ENCODE measurements at places on chromosomes 7 and 10.

DNA sequence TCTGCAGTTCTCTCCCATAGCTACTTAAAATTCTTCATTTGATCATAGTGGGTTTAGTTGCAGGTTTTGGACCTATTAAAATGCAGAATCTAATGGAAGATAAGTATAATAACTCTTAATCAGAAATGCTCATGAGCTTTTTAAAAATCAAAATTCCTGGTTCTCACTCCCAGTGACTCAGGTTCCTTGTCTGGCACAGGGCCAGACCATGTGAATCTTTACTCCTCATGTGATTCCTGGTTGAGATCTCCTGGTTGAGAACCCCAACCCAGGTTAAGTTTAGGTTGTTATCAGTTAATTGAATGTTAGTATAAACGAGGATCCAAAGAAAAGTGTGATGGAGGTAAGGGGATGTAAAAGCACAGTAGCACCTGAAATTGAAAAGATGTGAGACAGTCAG is 17.5 kb upstream of the TRUB1 start:
- no peak for DNase-seq

DNA sequence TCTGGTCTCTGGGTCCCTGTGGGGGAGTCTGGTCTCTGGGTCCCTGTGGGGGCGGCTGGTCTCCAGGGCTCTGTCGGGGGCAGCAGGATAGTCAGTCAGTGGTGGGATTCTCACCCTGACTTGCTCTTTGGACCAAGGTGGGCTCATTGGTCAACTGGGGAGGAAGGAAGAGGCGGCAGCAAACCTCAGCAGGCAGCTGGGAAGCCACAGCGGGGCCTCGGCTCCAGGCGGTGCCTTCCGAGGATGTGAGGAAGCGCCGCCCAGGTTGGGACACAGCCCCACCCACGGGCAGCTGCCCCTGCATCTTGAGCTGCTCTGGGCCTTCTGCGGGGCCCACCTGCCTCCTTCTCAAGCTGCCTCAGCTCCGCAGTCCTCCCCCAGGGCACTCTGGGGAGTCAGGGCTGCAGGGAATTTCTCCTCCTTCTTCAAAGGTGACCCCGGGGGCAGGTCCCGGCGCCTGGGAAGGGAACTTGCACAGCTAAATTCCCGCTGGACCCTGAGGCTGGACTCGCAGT is 20.4 kb upstream of the KNDC1 start:
- DNase-seq, result no peak

GRCh38 chr10:11712744-11713143 is 29.4 kb upstream of the ECHDC3 start:
- DNase-seq, result no peak

- DNase-seq, result no peak
Measured at GRCh38 chr10:32318476-32318896, 28.5 kb downstream of the EPC1 start.

GRCh38 chr7:134901389-134902020 is 84.8 kb upstream of the AGBL3 start:
- no peak for DNase-seq

DNA sequence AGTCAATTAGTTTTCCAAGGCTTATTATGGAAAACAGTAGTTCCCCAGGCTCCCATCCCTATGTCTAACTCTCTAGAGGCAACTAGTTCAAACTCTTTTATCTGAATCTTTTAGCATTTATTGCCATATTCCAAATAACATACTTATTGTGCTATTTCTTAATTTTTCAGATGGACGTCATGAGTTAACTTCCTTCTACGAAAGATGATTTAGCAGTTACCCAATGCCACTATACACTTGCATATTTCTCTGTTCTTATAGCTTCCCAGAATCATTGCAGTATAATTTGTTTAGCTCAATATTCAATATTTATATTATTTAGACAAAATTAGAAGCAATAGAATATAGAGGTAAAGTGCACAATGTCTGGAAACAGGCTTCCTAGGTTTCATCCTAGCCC is 52.8 kb downstream of the REEP3 start:
- DNase-seq, result no peak

GRCh38 chr7:113282875-113283274 is 164.5 kb upstream of the SMIM30 start:
- no peak for DNase-seq

DNA sequence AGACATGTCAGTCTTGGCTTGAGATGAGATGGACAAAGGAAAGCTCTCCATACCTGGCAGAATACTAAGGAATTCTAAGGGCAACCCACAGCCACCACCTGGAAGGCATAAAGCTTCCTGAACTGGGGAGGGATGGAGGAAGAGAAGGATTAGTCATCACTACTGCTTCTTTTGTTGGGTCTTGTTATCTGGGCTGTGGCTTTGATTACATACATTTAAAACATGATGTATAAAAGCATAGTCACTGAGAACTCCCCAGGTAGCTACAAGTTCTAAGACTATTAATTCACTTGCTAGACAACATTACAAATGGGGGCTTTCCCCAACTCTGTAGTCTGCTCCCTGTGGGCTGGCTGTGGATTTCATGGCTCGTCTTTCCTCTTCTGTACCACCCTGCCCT is 58.2 kb downstream of the RBM33 start:
- DNase-seq, result no peak

DNA sequence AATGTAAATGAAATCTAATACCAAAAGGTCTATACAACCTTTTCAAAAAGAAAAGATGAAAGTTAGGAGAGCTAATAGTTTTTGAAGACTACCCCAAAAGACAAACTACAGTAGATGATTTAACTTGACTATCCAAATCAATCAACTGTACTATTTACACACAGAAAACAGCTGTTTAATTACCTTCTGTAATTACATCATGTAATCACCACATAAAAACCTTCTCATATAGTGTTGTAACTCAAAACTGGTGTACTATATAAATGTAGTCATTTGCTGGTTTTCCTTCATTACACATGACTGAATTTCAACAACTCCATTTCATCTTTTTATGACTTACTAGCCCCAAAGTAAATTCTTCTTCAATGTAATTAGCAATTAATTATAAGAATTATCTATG is 4.5 kb downstream of the RTKN2 start:
- no peak for DNase-seq

DNA sequence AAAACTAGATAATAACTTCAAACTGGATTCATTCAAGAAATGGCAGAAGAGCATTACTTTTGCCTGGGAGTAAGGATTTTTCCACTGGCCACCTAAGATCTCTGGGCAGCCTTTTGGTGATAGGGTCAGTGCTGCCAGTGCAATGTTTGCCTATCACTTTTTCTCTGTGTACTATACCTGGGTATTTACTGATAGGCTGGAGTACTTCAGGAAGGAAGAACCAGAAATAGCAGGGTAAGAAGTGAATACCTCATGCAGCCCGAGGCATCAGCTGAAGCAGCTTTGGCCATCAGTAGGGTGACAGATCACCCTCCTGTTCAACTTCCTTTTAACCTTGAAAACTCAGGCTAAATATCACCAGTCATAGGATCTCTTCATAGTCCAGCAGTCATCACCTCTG is 5.5 kb upstream of the PAPSS2 start:
- DNase-seq, result no peak

DNA sequence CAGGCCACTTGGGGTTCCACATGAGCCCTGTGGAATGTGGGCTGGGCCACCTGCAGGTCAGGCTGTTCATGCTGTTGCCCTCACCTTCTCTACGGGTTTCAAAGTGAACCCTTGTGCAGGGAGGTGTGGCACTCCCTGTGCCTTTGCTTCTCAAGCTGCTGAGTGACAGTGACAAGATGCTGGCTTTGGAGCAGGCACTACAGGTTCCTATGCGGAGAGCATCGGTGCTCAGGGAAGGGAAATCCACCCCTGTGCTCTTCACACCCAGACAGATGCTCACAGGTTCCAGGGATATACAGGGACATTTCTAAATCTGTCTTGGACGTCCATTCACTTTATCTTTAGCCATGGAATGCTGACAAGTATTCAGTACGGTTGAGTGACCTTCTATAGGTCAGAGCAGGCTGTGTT is 1005.0 kb downstream of the LRMDA start:
- no peak for DNase-seq

- no peak for DNase-seq
Measured at GRCh38 chr10:61975391-61975932, 74.0 kb downstream of the ARID5B start.

DNA sequence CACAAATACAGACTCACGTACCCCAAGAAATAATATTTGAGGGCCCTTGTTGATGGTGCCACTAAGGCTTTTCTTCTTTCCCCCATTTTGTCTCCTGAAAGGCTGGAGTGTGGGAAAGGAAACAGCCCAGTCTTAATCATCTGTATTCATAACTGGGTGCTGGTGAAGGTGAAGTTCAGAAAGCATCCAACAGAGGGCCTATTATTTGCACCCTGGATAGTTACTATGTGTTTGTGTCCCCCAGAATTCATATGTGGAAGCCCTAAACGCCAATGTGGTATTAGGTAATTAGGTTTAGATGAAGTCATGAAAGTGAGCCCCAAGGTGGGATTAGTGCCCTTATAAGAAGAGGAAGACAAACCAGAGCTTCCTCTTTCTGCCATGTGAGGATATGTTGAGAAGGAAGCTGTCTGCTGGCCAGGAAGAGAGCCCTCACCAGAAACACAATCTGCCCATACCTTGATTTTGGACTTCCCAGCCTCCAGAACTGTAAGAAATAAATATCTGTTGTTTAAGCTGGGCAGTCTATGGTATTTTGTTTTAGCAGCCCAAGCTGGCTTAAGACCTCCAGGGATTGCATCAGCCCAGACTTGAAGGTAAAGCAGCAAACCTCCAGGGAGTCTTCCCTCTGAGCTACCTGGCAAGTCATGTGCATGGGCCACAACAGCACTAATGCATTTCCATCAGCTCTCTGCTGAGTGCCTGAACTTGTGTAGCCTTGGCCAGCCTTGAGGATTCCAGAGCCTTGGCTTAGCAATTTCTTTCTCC is 90.0 kb upstream of the ADRB1 start:
- DNase-seq, result no peak

GRCh38 chr7:16702441-16702840 is 51.1 kb upstream of the TSPAN13 start:
- DNase-seq, result no peak

- no peak for DNase-seq
Measured at GRCh38 chr10:98407744-98408241, 7.2 kb downstream of the PYROXD2 start.

DNA sequence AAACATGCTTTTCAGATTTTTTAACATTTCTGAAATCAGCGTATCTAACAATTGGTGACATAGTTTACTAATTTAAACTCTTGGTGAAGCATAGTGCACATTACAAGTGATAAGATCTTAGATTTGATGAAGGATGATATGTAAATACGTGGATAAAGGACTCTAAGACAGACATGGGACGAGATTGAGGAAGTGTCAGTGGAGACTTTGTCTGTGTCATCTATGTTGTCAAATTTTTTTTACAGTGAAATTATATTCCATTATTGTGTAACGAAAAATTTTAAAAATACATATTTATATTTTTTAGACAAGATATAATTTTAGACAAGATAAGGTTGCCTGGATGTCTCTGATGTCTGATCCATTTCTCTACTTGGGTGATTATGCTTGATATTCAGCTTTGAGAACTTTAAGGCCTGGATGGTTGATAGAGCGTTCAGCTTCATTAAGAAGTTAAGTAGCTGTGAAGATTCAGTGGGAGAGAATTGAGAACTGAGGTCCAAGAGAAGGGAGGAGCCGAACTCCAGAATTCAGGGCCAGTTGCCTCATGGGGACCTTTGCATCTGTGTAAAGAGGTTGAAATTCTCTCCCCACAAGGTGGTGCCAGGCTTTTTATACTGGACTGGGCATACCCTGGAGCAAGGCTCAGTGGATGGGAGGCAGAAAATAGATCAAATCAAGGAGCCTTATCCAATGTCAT is 62.7 kb downstream of the KAT6B start:
- DNase-seq, result no peak

DNA sequence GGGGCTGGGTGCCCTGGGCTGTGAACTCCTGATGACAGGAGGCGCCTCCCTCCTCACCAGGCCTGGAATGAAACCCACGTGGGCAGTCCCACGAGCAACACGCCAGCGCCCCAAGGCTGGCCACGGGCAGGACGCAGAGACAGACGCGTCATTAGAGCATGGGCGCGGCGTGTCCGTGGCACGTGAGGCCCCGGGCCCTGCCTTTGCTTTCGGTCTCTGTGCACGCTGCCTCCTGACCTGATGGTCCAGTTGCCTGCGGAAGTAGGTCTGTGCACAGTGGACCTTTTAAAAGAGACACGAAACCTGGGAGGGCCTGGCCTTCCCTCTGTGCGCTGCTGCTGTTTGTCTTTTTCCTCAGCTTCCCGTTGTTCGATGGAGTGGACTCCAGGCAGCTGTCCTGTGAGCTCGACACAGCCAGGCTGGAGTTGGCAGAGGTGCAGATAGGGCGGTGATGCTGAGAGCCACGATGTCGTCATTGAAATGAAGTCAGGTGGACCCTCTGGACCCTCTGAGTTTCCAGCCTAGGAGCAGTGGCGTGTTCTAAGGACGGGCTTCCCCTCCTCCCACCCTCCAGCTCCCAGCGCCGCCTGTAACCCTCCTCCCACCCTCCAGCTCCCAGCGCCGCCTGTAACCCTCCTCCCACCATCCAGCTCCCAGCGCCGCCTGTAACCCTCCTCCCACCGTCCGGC is 40.1 kb upstream of the CFAP46 start:
- no peak for DNase-seq

DNA sequence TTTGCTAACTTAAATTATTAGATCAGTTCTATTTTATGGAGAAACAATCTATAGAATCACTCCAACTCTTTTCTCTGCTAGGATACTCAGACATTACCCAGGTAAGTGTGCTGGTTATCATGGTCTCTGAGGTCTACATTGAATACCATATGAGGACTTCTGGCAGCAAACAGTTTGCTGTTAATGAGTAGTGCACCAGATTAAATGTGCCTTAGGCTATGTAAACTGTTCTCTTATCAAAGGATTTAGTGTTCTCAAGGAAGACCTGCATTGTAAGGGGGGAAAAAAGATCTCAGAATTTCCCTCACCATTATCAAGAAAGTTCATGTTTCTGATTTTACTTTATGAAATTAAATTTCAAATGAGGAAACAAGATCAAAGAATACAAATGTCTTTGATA is 107.5 kb downstream of the ITGB8 start:
- DNase-seq, result no peak

DNA sequence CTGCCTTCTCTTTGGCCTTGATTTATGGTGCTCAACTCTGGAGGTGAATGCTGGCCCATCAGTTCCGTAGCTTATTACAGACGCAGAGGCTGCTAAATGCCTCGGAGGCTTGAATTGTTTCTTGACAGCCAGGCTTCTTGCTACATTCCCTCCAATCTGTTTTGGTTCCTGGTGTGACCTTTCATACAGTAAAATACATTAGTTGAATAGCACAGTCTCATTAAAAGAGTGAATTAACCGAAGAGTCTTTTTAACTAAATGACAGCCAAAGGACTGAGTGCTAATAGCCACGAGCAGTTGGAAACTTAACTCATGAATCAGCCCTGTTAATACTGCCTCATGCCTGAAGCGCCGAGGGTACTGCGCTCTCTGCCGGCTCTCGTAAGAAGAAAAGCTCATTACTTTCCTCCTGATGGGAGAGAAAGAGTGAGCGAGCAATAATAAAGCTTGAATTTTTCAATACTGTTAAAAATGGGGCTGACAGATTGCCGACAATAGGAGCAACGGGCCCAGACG is 236.4 kb upstream of the GPR26 start:
- no peak for DNase-seq
